ENCODE measurements at places on chromosomes 11 and 22. TPM values are rescaled to one million over a fixed set of nuclear protein-coding genes. Genes with fewer than 3 reads are reported as not detected.

Gene TRIM34
- total RNA-seq: 4.6 TPM

Gene FAM227A
- total RNA-seq: 3.5 TPM

Gene CDC42BPG
- 0.68 TPM for total RNA-seq

Gene ELMOD1
- not detected for total RNA-seq

Gene OR8K3
- total RNA-seq: not detected

Gene TUBA8
- total RNA-seq: 1.8 TPM

Gene HOATZ
- not detected for total RNA-seq

Gene ENTHD1
- not detected for total RNA-seq

Gene FGF19
- total RNA-seq: 0.13 TPM

Gene MPZL2
- not detected for total RNA-seq

Gene BIK
- total RNA-seq: not detected

Gene C11orf42
- total RNA-seq: not detected

Gene A4GALT
- total RNA-seq: 29.9 TPM

Gene TSSK2
- not detected for total RNA-seq

Gene VSIG2
- total RNA-seq: not detected

Gene CCDC83
- total RNA-seq: not detected

Gene TREH
- not detected for total RNA-seq

Gene TMPRSS6
- not detected for total RNA-seq

Gene SLC22A12
- total RNA-seq: not detected

Gene SHISAL1
- total RNA-seq: 6.1 TPM

Data from osteocyte (in vitro differentiated cells).